ENCODE measurements at places on chromosomes 12 and 14.

DNA sequence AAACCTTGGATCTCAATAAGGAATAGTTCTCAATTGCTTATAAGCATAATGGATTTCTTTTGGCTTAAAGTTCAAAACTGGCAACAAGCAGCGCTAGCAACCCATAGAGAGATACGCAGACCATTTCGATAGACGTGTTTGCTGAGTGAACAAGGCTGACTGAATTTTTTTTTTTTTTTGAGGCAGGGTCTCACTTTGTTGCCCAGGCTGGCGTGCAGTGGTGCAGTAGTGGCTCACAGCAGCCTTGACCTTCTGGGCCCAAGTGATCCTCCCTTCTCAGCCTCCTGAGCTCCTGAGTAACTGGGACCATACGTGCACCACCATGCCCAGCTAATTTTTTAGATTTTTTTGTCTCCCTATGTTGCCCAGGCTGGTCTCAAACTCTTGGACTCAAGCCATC is 1.4 kb upstream of the AKAP5 start:
- no peak for DNase-seq

DNA sequence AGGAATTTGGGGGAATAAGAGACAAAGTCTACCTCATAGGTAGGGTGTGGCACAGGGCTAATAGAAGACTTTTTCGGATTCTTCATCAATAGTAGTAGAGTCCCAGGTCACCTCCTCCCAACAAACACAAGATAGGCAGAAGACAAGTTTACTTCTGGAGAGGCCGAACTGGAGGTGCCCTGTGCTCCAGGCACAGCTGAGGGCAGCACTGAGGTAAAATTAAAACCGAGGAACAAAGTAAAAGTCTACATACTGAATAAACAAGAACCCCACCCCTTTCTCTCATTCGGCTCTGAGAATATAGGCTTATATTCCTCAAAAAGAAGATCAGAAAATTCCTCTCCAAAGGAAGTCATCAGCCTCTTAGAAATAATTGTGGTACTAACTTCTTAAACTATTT is 161.5 kb downstream of the SEC23A start:
- DNase-seq = no peak

GRCh38 chr12:120873226-120873625 is 30.9 kb downstream of the SPPL3 start:
- no peak for DNase-seq

DNA sequence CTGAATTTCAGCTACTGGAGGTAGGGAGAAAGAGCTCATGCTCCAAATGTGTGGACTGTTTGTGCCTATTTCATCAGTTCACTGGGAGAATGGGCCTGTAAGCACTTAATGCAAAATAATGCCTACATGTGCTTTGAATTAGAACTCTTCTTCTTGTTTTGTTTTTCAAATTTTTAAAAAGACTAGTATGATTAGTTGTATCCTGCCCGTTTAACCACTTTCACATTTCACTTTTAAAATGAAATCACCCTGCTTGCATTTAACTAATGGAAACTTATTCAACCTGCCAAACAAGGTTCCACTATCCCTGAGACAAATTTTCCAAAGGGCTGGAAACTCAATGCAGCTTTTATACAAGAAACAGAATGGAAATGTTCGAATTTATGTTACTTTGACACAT is 79.7 kb downstream of the SAMD4A start:
- DNase-seq = no peak

DNA sequence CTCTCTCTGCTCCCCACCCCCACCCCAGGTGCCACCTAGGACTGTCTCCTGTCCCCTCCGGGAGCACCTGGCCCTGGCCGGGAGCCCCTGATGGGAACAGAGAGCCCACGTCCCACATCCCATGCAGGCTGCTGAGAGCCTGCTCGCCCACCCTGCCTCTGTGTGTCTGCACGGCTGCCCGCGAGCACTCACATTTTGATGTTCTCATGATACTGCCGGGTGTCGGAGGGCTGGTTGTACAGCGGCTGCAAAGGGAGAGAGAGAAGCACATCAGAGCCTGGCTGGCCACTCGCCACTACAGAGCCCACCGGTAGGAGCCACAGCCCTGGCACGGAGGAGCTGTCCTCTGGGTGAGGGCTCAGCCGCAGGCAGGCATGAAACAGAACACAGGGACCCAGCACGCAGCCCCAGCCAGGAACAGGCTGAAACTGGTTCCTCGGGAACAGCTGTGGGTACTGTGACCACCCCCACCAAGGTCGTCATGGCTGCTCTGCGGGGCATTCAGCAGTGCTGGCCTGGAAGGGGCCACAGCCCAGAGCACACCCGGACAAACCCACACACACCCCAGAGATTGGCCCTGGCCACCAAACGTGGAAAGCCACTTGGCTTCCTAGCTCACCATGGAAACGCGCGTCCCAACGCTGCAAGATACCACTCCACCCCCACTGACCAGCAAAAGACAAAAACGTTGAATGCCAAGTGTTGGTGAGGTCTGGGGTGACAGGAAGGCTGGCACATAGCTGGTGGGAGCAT is 117.6 kb downstream of the NCOR2 start:
- DNase-seq = no peak

DNA sequence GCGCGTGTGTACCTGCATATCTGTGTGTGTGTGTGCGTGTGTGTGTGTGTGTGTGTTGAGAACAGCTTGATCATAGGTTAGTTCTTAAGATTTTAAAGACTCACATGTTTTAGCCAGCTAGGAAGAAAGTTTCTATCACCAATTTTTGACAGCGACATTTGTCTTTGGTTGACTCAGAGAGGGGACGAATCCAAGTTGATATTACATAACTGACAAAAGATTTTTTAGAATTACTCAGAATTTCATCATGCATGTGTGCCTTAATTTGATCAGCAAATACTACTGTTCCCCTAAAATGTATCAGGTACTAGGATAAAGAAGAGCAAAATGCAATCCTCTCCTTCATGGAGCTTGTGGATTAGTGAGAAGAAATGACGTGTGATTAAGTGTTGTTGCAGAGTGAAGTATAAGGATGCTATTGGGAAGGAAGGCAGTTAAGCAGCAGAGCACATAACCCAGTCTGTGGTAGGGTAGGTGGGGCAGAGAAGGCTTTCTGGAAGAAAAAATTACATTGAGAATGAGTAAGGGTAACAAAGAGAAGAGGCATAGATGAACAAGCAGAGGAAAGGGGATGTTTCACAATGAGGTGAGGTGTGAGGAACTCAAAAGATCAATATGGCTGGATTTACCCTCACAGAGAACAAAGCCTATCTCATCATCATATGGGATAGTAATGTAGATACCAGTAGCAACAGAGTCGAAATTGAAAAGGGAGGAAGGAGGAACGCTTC is 77.5 kb downstream of the ELK3 start:
- DNase-seq = no peak

- no peak for DNase-seq
Measured at GRCh38 chr14:67131691-67132090, 57.5 kb upstream of the GARIN2 start.

Data from inflammatory macrophage (primary cell).